Heart right ventricle (tissue), 16 donors: ENCODE measurements at places on chromosomes 6 and 20. TPM values are rescaled to one million over a fixed set of nuclear protein-coding genes. Genes with fewer than 3 reads are reported as not detected.

DNA sequence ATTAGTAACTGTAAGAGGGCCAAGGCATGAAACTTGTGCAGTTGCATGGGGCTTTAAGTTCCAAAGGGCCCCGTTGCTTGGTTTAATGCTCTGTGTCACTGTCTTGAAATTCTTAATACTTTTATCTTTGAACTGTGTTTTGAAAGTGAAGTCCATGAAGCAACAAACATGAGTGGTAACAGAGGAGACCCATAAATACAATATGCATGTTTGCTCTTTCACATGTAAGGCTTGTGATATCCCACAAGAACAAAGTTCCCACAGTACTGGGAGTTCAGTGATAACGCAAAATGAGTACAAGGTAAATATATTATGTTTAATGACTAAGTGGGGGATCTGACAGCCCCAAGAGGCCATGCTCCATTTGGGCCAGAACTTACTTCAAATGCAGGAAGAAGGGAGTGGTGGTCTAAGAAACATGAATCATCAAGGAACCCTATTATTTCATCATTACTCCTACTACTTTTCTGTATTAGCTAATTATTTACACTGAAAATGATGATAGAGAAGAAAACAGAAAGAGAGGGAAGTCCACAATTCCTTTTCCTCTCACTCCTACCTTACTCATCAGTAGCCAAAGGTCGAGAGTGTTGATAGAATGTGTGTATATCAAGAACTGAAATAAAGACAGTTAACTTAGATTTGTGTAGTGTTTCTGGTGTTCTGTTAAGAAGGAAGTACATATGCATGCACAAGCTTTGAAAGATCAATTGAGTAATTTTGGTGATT, 157.3 kb downstream of the PHF3 start:
- no peak overlapping the region for H3K4me3 ChIP-seq
- H3K4me1 ChIP-seq: no peaks in the 10 kb centered on the region
- H3K27ac ChIP-seq: no peak overlapping the region
- H3K36me3 ChIP-seq: no peaks in the 10 kb centered on the region

- no peaks in the 10 kb centered on the region for H3K36me3 ChIP-seq
- H3K4me1 ChIP-seq: no peaks in the 10 kb centered on the region
These were observed 7.9 kb downstream of the TMEM63B start for GRCh38 chr6:44135173-44135758.

DNA sequence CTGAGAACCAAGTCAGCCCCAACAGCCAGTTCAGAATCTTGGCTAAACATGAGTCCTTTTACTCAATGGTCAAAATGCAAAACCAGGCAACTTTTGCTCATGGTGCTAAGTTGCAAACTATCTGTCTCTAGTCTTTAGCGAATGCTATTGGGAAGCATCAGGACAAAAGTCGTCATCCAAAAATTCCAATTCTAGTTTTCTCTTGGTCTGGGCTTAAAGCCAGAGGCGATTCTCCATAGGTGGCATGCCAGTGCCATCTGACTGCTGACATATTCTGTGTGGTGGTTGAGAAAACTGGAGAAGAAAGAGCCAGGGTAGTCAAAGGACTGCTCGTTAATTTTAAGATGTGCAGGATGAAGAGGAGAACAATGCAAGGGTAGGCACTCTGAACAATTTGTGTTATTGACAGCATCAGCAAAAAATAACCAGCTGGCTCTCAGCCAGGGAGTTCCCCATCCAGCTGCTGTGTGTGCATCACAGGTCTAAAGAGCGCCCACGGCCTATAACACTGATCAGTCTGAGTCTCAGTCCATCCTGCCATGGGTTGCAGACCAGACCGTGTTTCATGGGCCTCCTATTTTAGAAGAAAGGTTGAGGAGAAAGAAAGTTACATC, 313.6 kb downstream of the ALDH8A1 start:
- peaks cover 9% of the 10 kb centered on the region for H3K4me1 ChIP-seq
- H3K4me3 ChIP-seq: no peak overlapping the region
- no peaks in the 10 kb centered on the region for H3K27me3 ChIP-seq
- H3K36me3 ChIP-seq: no peaks in the 10 kb centered on the region
- no peak overlapping the region for H3K27ac ChIP-seq

GRCh38 chr20:51740838-51741237, 27.4 kb downstream of the ATP9A start:
- no peak for DNase-seq
- no peak overlapping the region for H3K27ac ChIP-seq
- no peaks in the 10 kb centered on the region for H3K4me1 ChIP-seq

DNA sequence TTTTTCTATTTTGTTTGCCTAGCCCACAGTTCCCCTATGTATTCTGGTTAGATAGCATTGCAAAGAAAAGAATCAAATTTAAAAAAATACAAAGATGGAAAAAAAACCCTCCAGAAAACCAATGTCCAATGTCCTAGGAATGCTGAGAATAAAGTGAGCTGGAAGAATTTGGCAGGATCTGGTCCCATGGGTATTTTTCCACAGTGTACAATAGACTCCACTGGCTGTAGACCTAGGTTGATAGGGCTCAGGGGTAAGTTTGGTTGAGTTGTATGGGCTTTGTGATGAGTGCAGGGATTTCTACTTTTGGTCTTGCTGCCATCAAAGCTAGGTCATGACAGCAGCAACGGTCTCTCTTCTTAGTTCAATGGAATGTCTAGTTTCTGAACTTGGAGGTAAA, 41.5 kb downstream of the SLC22A2 start:
- H3K4me3 ChIP-seq: no peak overlapping the region
- no peaks in the 10 kb centered on the region for H3K4me1 ChIP-seq
- DNase-seq: no peak
- H3K27me3 ChIP-seq: peaks cover 6% of the 10 kb centered on the region
- H3K27ac ChIP-seq: no peak overlapping the region
- H3K36me3 ChIP-seq: no peaks in the 10 kb centered on the region

- H3K27ac ChIP-seq: no peak overlapping the region
- no peak for DNase-seq
- no peaks in the 10 kb centered on the region for H3K4me1 ChIP-seq
- no peaks in the 10 kb centered on the region for H3K27me3 ChIP-seq
- H3K36me3 ChIP-seq: no peaks in the 10 kb centered on the region
These were observed 207.3 kb downstream of the FARS2 start for GRCh38 chr6:5468586-5468985.

DNA sequence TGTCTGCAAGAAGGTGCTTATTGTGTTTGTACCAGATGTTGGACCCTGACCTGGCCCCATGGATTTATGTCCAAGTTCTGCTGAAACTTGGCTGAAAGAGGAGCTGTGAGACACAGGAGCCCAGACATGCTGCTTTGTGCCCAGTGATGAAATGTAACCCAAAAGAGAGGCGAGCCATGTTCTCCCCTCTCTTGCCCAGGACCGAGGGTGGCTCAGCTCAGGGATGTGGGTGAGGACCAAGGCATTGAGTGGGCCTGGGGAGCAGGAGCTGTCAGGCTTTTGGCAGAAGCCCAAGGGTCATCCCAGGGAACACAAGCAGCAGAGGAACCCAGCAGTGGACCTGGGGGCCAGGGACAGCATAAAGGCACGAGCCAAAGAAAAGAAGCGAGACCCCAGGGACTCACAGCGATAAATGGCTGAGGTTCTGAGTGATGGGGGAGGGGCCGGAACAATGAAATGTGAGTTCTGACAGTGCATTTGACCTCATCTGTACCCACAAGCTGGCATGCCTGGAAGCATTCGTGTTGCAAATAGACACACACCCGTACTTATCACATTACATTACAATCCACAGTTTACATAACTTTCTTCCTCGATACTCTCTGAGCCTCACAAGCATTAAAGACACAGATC, 363.4 kb upstream of the JARID2 start:
- H3K4me1 ChIP-seq: peaks cover 64% of the 10 kb centered on the region
- H3K27me3 ChIP-seq: no peaks in the 10 kb centered on the region
- no peak overlapping the region for H3K4me3 ChIP-seq
- no peaks in the 10 kb centered on the region for H3K36me3 ChIP-seq

DNA sequence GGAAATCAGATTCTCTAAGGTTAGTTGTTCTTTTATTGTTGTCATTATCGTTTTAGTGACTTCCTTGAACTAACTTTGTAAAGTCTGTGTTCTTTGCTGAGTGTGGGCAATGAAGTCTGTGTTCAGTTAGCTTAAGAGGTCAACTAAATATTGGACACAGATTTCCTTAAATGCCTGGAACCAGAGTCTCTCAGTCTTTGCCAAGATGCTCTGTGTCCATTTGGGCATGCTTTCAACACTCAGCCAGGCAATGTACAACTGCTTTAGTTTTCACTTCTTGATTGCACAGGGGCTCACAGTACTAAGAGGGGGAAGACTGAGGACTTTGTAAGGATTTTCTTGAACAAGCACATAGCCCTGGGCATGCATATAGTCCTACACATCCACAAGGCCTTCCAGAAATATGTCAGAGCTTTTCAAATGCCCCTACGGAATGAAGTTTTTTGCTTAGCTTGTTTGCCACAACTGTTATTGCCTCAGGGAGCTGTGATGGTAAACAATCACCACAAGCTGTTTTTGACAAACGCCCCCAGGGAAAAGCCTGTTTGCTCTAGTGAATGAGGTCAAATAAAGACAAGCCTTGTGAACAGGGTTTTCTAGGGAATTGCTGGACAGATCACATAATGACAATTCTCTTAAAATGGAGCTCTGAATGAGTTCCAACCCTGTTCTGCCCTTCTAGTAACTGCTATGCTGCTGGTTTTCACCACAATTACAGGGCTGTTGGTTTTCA, 82.5 kb downstream of the B3GAT2 start:
- H3K4me3 ChIP-seq: no peak overlapping the region
- no peak overlapping the region for H3K27ac ChIP-seq
- no peaks in the 10 kb centered on the region for H3K27me3 ChIP-seq

GRCh38 chr6:132527791-132528190, 10.3 kb upstream of the TAAR9 start:
- no peaks in the 10 kb centered on the region for H3K27me3 ChIP-seq
- H3K27ac ChIP-seq: no peak overlapping the region
- H3K4me3 ChIP-seq: no peak overlapping the region
- no peak for DNase-seq
- no peaks in the 10 kb centered on the region for H3K4me1 ChIP-seq
- H3K36me3 ChIP-seq: no peaks in the 10 kb centered on the region

GRCh38 chr6:106187424-106187982, 101.4 kb downstream of the PRDM1 start:
- H3K27ac ChIP-seq: no peak overlapping the region
- DNase-seq: no peak
- no peaks in the 10 kb centered on the region for H3K27me3 ChIP-seq
- no peaks in the 10 kb centered on the region for H3K4me1 ChIP-seq
- H3K4me3 ChIP-seq: no peak overlapping the region

- H3K27ac ChIP-seq: no peak overlapping the region
- H3K27me3 ChIP-seq: no peaks in the 10 kb centered on the region
- H3K4me3 ChIP-seq: no peak overlapping the region
These were observed 2.2 kb downstream of the FBXO5 start for GRCh38 chr6:152980656-152981055.

The MEP1A gene
- not detected for total RNA-seq

The ZDHHC14 gene
- 16.6 TPM for total RNA-seq

The HEY2 gene
- total RNA-seq: 75.1 TPM

The CST5 gene
- not detected for total RNA-seq

The BPIFB1 gene
- total RNA-seq: not detected

The CDH4 gene
- total RNA-seq: 0.25 TPM
